NCI-H1092 treated with DMSO at 0.1 percent for 48 hours (cell line): ENCODE measurements at places on chromosomes 13 and 19.
A peak's percentile ranks its signal among the peaks of the same experiment; 100 is the strongest.

GRCh38 chr13:35567406-35567980 lies 91.0 kb upstream of the MAB21L1 start:
- DNase-seq, result no peak

GRCh38 chr13:75724752-75725517 lies 88.8 kb downstream of the LMO7 start:
- DNase-seq, result peak; percentile 26

GRCh38 chr13:60352644-60353043 lies 44.4 kb upstream of the TDRD3 start:
- no peak for DNase-seq

GRCh38 chr13:32010136-32010535 lies 21.4 kb upstream of the FRY start:
- no peak for DNase-seq

DNA sequence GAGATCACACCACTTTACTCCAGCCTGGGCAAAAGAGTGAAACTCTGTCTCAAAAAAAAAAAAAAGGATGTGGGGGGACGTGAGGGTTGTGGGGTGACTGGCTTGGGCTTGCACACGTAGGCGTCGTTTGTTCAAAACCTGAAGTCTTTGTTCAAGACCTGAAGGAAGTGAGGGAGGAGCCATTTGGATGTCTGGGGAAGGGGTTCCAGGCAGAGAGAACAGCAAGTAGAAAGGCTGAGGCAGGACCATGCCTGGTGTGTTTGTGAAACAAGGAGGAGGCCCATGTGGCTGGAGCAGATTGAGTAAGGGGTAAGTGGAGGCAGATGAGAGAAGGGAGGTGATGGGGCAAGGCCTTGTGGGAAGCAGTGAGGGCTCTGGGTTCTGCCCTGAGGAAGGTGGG lies 27.8 kb downstream of the PIN1 start:
- DNase-seq, result no peak

- no peak for DNase-seq
Measured at GRCh38 chr19:906480-906879, 6.5 kb downstream of the R3HDM4 start.

- DNase-seq, result no peak
Measured at GRCh38 chr13:100464006-100464405, 124.6 kb downstream of the GGACT start.

DNA sequence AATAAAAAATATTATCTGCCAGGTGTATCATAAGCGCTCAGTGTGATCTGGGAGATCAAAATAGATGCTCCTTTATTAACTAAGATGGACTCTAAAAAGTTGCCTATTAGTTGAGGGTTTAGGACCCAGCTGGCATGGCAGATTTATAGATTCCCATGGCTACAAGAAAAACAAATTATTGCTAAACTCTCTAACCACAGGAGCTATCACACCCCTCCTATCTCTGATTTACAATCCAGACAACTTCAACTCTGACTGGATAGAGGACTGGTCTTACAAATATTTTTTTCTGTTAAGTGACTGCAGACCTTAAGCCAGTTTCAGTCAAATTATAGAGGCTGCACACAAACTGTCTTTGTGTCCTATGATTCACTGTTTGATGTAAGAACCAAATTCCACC lies 45.4 kb upstream of the MYCBP2 start:
- no peak for DNase-seq

DNA sequence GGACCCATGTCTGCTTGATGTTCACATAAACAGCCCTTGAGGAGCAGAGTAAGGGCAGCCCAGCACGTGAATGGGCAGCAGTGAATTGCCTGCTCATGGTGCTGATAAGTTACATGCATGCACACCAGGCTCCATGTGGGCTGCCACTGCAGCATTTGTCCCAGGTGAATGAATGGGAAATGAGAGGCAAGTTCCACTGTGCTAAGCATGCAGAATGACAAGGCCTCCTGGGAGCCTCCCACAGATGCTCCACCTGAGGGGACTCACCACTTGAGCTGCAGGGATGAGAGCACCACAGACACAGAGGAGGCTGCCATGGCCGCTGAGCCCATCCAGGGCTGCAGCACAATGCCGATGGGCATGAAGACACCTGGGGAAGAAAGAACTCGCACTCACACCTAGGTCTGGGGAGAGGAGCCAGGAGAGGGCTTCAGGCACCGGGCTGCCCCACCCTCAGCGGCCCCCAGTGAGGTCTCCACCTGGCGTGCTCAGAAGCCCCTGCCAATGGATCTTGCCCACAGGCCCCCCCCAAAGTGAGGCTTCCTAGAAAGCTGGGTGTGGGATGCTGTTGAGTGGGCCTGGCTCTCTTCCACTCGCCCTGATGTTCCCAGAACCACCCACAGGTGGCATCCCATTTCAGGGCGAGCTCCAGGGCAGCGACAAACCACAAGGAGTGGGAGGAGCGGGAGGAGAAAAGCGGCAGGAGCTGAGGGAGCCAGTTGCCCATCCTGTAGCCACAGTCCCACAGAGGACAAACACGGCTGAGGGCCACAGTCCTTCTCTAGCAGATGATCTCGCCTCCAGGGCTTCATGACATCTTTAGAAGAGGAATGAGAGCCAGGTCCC lies 73.8 kb downstream of the CCDC70 start:
- no peak for DNase-seq

GRCh38 chr19:13165162-13165997 lies 15.2 kb downstream of the IER2 start:
- DNase-seq, result no peak

- DNase-seq, result no peak
Measured at GRCh38 chr13:97274829-97275649, 52.9 kb downstream of the MBNL2 start.

- DNase-seq, result no peak
Measured at GRCh38 chr13:73074014-73074413, 15.2 kb downstream of the KLF5 start.

- no peak for DNase-seq
Measured at GRCh38 chr13:39201180-39201579, 162.9 kb downstream of the NHLRC3 start.

DNA sequence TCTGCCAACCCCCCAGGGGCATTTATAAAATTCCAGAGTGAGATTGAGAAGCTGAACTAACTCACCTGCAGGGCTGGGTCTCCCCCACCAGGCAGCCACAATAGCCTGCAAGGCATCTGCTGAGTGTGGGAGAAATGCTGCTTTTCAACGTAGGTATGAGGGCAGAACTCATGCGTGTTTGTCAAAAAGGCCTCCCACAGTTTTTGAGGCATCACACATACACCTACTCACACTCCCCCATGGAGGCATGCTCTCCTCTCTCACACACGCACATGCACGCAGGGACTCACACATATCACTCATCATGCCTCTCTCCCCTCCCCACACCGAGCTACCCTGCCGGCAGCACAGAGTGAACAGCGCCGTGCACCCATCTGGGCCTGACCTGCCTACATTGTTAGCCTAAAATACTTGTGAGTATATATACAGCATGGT lies 390.5 kb downstream of the FGF9 start:
- peak; percentile 3 for DNase-seq

GRCh38 chr13:44932171-44932849 lies 57.0 kb downstream of the NUFIP1 start:
- no peak for DNase-seq

DNA sequence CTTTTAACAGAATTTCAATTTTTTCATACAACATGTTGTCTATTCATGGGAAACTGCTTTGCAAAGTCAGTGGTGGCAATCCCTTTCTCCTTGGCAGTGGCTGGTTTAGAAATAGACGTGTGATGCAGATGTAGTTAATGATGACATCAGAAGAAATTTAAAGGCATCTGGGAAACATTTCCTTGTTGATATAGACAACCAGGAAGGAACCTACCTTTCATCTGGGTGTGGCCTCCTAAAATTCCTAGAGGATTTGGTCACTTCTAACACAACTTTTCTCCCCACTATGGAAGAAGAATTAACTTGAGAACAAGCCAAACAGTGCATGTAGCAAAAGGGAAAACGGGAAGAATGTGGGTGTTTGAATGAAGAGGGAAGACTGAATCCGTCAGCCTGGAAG lies 102.8 kb downstream of the EFNB2 start:
- DNase-seq, result no peak

DNA sequence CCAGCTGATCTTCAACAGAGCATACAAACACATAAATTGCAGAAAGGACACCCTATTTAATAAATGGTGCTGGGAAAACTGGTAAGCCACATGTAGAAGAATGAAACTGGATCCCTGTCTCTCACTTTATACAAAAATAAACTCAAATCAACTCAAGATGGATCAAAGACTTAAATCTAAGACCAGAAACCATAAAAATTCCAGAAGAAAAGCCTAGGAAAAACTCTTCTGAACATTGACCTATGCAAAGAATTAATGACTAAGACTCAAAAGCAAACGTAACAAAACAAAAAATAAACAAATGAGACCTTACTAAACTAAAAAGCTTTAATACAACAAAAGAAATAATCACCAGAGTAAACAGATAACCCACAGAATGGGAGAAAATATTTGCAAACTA lies 74.5 kb upstream of the ABCC4 start:
- DNase-seq, result no peak

DNA sequence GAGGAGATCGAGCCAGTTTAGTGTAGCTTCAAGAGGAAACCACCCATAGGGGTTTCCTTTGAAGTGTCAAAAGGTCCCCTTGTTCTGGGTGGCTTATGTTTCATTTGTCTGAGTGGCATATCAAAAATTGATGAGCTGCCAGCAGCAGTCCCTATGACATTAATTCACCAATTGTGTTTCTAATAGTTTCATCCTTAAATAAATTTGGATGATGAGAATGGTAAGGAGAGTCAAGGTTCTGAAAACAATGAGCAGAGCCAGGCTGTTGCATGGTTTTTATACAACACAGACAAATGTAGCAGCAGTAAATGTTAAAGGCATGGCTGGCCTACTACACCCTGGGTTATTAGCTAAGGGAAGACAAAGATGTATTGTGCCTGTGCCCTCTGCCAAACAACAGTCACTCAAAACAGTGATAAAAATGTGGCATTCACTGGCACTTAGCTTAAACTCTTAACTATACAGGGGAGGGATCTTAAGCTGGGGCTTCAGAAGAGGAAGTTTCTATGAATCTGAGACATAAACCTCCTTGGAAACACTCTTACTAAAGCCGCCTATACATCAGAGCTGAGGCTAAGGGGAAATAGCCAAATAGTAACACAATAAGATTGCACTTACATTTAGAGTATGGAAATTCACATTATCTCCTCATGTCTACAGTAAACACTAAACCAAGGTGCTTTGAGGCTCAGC lies 200.5 kb downstream of the POU4F1 start:
- peak; percentile 49 for DNase-seq

GRCh38 chr13:94176561-94176960 lies 302.9 kb downstream of the DCT start:
- DNase-seq, result no peak

DNA sequence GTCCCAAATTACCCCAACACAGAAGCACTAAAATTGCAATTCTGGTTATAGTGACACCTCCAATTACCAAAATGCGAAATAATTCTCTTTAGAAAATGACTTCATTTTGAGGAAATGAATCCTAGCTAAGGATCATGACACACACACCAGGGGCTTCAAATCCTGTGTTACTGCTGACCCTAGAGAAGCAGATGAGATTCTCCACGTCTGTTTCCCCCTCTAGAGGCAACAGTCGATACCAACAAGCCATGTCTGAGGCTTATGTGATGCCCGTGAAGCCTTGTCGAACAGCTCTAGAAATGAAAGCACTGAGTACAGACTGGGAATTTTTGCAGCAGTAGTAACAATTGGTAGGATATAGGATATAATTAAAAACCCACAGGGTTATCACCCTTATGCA lies 153.6 kb upstream of the TMTC4 start:
- DNase-seq, result peak; percentile 49

DNA sequence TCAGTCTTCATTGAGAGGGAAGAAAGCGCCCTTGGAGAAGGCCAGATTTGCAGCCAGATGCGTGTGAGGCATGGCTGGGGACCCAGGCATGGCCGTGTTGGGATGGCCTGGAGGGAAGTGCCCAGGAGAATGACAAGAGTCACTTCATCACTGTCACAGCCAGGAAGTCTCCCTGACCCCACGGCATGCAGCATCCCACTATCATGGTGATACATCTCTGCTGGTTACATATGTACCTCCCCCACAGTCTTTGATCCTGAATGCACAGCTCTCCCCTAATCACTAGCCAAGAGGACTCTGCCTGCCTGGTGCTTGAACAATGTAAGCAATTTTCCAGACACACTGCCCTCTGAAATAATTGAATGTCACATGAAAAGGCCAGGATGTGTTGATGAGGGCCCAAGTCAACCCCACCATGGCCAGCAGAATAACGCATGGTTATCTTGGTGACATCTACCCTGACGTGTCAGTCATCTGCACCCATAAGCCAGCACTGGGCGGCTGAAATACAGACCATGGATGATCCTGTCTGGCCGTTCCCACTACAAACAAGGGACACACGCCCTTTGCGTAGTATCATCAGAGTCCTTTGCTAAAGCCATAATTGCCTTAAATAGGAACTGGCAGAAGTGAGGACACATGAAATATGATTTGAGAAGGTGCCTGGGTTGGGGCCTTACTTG lies 149.7 kb upstream of the SPACA7 start:
- DNase-seq, result no peak

DNA sequence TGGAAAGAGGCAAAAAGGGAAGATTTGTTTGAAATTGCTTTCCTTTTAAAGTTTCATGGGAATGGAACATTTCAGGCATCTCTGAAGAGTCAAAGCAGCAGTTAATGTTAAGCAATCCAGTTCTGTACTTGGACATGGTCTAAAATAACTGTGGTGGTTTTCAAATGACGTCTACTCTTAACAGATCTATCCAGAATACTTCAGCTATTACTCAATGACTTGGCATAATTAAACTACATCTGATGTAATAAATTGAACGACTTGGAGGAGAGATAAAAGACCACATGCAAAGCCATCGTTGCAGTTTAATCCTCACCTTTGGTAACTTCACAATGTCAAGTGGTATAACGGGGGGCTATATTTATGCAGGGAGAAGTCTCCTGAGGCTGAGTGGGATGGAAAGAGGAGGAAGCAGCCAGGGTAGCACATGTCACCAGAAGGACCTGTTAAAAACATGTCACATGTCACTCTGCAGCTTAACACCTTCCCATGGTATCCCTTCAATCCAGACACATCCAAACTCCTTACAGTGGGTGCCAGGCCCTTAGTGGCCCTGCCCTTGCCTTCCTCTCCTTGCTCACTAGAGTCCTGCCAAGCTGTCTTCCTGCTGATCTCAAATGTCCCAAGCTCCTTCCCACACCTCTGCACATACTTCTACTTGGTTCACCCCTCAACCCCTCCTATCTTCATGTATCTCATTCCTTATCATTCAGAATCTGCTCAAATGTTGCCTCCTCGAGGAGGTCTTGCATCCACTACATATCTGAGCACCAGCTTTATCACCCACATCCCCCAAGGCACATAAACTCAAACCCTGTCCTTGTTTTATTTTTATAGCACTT lies 327.8 kb downstream of the SUCLA2 start:
- DNase-seq, result no peak

- no peak for DNase-seq
Measured at GRCh38 chr13:58655086-58655485, 1023.5 kb downstream of the PCDH17 start.

GRCh38 chr13:37143911-37144310 lies 38.4 kb upstream of the CSNK1A1L start:
- no peak for DNase-seq
